ENCODE measurements at places on chromosomes 2 and 18.
A peak's percentile ranks its signal among the peaks of the same experiment; 100 is the strongest.

GRCh38 chr2:40041422-40042382 is 262.6 kb upstream of the THUMPD2 start:
- DNase-seq, result no peak

DNA sequence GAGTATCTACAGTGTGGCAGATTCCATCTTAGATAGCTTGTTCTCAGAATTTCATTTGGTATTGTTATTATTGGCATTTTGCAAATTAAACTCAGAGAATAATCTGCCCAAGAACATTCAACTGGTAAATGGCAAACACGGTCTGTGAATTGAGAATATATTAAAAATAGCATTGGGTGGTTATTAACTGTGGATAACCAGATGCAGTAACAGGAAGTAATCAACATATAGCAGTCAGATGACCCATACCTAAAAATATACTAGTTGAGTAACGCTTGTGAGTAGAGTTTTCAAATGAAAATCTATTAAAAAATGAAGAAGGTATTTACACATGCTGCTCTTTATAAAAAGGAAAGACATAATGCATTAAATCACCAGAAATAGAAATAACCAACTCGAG is 129.5 kb downstream of the ZNF804A start:
- no peak for DNase-seq

- DNase-seq, result no peak
Measured at GRCh38 chr2:62964671-62965070, 86.0 kb upstream of the OTX1 start.

DNA sequence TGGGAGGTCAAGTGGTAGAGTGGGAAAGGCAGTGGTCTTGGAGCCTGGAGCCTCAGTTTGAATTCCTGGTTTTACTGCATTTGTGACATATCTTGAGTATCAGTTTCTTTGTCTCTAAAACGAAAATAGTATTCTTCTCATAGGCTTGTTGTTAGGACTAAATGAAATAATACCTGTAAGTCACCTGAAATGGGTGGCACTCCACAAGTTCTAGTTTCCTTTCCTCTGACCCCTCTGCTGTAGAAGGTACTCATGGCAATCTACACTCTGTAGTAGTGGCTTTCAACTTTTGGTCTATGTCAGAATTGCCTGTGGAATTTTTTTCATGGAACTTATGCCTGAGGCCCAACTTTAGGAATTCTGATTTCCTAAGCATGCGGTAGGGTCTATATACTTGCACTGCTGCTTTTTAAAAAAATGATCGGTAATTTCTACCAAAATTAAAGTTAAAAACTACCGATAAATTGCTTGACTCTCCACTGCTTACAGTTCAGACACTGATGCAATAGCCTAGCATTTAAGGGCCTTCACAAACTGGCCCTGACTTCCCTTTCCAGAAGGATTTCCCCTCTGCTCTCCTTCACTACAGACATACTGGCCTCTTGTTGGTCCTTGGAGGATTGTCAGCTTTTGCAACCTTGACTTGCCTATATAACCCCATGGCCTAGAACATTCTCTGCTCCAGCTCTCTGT is 47.2 kb downstream of the PLEK start:
- no peak for DNase-seq

DNA sequence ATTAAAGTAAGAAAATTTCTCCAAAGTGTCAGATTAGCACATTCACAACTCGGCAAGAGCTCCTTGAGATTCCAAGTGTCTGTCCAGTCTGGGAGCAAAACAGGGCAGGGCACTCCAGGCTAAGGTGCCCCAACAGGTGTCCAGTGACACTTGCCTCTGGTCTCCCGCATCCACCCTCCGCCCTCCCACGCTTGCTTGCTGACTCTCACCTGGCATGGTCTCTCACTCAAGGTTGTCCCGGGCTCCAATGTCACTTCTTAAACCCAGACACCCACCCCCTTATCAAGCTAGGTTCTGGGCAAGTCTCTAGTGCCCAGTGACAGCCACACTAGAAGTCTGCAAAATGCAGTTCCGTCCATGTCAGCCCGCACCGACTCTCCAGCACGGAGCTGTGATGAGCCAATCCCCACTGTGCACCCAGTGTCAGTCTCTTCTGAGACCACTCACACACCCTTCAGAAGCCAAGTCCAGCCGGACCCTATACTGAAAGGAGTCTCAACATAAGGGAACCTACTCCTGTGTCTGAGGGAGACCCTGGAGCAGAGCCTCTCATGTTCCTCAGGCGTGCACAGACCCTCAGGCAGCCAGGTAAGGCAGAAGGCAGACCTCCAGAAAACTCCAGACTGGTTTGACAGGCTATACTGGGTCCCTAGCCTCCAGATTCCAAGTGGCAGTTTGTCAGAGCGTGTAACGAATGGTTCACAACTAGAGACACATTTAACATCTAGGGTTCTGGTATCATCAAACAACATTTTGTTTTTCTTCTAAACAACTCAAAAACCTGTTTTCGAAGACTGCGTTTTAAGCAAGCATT is 45.6 kb downstream of the HDLBP start:
- DNase-seq, result no peak

GRCh38 chr2:60553495-60554073 is at the start of gene BCL11A:
Gene BCL11A, minus strand, starts transcription at chr2:60553654. Its CDS starts 384 bp downstream, at chr2:60553270.
- peak; percentile 71 for DNase-seq

- no peak for DNase-seq
Measured at GRCh38 chr2:159129269-159129668, 157.2 kb downstream of the WDSUB1 start.

DNA sequence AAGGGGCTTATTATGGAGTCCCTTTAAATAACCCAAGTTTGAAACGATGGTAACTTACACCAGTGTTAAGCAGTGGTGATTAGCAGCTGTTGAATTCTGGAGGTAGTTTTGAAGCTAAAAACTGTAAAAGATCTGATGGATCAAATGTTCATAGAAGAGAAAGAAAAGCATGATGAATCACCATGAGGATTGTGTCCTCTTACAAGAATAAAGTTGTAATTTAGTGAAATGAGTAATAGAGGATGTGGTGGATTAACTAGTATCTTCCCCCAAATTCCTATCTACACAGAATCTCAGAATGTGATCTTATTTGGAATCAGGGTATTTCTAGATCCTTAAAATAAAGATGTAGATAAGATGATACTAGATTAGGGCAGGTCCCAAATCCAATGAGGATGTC is 1138.2 kb upstream of the TMEFF2 start:
- DNase-seq, result no peak

- no peak for DNase-seq
Measured at GRCh38 chr18:62715436-62715758, at the start of gene PHLPP1. Gene PHLPP1, plus strand, starts transcription at chr18:62715541. Its CDS starts 143 bp downstream, at chr18:62715684.

- no peak for DNase-seq
Measured at GRCh38 chr2:11589316-11589940, 55.6 kb downstream of the GREB1 start.

DNA sequence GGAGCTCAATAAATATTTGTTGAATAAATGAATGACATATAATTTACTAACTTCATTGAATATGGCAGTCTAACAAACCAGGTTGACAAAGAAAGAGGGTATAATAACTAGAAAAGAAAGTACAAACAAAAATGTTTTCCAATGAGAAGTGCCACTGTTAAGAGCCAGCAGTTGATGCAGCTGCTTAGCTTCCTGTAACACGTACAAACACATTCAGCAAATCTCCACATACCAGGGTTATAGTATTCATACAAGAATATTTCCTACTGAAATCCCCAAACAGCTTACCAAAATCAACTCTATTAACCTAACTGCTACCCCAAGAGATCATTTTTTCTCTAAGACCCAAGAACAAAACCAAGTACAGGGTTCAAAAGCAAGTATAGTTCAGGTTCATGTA is 77.7 kb downstream of the THADA start:
- no peak for DNase-seq

- peak; percentile 76 for DNase-seq
Measured at GRCh38 chr2:164840930-164841718, 499 bp downstream of the COBLL1 start.

GRCh38 chr18:49094979-49095632 is 144.3 kb upstream of the SMAD7 start:
- no peak for DNase-seq

- DNase-seq, result no peak
Measured at GRCh38 chr18:58225101-58225500, 181.1 kb downstream of the NEDD4L start.

- no peak for DNase-seq
Measured at GRCh38 chr2:5507367-5507766, 184.8 kb upstream of the SOX11 start.

DNA sequence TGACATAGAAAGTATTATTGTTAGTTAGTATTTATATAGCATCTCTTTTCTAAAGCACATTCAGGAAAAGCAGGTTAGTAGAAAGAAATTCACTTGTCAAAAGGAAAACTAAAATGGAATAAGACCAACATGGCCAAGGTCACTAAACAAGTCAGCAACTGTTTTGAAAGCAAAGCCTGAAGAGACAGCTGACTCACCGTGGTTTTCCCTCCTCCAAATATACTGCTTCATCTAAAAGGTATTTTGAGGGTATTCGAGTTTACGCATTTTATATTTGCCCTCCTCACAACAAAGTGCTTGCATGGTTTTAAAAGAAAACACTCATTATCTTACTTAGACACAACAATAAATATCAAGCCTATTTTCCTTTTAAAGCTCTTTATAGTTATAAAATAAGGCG is 24.0 kb downstream of the ZNF385B start:
- DNase-seq, result no peak

DNA sequence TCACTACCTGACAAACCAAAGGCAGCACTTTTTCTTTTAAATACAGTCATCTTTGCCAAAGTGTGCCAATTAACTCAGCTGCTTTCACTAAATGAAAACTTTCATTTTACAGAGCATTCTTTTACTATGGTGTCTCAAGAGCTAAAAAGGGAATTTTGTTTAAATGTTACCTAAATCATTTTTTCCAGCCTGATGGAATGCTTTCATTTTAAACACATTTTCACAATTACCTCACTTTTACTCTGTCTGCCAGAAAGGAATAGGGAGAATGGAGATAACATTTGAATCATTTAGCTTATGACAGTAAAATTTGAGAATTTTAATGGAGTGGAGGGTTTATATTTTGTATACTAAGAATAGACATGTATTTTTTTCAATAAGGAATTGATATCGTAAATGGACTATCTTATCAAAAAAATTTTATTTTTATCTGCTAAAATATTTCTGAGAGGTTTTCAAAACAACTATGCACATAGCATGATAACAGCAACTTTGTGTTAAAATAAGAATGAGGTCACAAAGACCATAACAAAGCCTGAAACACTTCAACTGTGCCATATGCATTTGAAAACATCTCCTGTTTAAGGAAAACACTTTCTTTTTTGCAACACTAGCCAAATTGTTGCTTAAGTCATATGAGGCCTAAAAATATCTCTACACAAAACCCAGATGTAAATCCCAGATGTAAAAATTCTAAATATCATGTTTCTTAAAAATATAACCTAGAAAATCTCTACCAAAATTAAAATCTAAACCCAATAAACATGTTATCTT is 769.9 kb upstream of the FSHR start:
- no peak for DNase-seq

DNA sequence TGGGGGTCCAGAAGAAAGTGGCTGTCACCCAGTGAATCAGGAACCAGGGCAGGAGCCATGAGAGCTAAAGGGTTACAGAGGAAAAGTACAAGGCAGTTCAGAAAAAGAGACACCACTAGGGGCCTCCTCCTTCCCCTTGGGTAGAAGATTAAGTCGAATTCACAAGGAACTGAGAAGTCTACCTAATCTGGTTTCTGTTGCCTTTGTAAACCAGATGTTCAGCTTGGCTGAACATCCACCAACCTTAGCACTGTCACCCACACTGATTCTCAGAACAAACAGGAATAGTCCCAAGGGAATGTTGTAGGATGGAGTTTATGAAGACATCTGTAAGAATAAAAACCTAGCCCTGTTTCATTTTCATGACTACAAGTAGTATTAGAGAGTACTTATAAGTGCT is 90.4 kb upstream of the NOSTRIN start:
- DNase-seq, result no peak

DNA sequence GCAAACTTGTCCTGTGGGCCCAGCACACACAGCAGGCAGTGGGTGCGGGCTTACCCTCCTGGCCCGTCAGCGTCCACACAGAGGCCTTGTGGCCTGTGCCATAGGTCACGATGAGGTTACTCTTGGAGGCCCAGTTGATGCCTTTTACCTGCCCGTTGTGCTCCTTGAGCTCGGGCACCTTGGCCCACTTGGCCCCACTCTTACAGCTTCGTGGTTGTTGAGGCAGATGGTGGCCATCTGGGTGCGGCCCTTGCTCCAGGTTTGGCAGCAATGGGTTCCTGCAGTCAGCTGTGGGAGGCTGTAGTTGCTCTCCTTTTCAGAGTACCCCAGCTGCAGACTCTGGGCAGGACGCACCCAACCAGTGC is 45.5 kb upstream of the PTH2R start:
- DNase-seq, result no peak

DNA sequence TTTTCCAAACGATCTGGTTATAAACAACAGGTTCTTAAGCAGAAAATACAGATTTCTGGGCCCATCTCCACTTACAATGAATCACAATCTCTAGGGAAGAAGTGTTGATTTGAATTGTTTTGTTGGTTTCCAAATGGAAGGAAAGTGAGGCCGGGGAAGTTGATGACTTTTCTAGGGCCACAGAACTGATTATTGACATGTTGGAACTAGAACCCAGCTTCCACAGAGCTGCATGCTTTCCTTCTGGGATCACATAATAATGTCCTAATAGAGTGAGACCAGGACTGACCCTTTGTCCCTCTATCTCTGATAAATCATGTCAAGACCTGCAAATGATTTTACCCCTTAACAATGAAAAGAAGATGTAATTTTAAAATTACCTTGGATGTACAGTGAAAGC is 332.2 kb downstream of the OSR1 start:
- DNase-seq, result no peak

- DNase-seq, result no peak
Measured at GRCh38 chr2:112706170-112706664, 14.6 kb upstream of the NT5DC4 start.

- no peak for DNase-seq
Measured at GRCh38 chr18:63183378-63183777, 136.2 kb downstream of the BCL2 start.

GRCh38 chr2:209661286-209661894 is 110.2 kb upstream of the UNC80 start:
- DNase-seq, result peak; percentile 35

- DNase-seq, result no peak
Measured at GRCh38 chr2:148979919-148980277, 58.6 kb upstream of the LYPD6B start.

DNA sequence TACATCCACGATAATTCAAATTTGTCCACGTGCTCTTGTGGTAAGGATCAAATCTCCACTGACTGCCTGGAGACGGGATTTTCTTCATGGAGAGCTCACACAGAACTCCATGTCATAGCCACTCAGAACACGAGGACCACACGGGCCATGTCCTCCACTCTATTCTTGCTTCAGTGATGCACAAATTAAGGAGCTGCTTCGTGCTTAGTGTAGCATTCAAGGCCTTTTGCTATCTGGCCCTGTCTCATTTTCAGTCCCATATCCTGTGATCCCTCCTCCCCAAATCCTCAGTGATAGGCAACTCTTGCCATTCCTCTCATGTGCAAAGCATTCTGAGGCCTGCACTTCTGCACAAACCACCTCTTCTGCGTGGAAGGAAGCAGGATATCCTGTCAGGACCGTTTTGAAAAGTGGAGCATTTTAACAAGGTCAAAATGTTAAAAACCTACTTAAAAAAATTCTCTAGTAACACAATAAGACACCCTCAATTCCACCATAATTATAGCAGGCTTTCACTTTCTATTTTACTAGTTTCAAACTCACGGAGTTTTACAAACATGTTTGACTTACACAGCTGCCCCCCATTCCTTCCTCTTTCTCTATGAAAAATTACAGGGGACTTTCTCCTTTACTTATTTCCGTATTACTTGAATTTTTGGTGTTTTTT is 35.2 kb downstream of the ST3GAL5 start:
- no peak for DNase-seq

All from endothelial cell (in vitro differentiated cells).